ENCODE measurements at places on chromosomes 1 and 21.

DNA sequence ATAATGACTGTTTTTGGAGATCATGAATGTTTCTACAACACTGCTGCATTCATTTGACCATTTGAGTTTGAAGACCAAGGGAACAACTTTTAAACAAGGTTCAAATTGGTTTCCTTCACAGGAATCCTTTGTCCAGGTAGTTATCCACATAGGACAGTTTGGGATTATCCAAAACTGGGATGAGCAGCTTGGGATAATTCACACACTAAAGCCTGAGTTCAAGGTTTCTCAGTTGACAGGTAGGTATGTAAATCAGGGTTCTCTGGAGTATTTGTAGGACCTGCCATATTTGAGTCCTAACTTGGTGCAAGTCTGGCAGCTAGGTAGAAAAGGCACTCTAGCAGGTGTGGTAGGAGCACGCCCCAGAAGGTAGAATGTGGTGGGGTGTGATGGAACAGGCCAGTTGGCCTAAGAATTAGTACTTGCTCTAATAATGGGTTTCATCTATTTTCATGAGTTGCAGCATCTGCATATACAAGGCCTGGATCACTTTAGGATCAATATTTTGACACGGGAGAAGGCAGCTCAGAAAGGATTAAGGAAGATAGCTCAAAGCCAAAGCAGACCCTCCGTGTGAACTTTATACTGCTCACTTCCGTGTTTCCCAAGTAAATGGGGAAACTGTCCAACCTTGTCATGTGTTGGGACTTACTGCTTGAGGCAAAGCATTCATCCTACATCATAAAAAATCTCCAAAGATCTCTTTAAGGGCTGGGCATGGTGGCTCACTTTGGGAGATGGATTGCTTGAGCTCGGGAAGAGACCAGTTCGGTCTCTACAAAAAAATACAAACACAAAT, 14.1 kb upstream of the RAB42 start:
- no peak for DNase-seq

GRCh38 chr1:57421806-57422205, 2.1 kb downstream of the DAB1 start:
- no peak for DNase-seq

DNA sequence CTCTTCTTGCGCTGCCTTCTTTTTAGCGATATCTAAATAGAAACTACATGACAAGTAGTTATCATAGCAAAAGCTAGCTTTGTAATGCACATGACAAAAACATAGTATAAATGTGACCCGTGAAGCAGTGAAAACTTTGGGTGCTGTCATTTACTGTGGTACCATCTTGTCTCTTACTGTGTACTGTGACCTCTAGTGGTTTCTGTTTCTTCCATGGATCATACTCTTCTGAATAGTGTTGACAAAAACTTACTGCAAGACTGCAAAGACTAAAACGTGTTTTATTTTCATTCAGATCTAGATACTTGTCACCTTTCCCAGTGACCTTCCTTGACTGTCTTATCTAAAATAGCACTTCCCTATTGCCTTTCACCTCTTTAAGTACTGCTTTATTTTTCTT, 6.1 kb downstream of the RLF start:
- DNase-seq = no peak

GRCh38 chr1:210715072-210715471, 386.4 kb downstream of the HHAT start:
- no peak for DNase-seq

DNA sequence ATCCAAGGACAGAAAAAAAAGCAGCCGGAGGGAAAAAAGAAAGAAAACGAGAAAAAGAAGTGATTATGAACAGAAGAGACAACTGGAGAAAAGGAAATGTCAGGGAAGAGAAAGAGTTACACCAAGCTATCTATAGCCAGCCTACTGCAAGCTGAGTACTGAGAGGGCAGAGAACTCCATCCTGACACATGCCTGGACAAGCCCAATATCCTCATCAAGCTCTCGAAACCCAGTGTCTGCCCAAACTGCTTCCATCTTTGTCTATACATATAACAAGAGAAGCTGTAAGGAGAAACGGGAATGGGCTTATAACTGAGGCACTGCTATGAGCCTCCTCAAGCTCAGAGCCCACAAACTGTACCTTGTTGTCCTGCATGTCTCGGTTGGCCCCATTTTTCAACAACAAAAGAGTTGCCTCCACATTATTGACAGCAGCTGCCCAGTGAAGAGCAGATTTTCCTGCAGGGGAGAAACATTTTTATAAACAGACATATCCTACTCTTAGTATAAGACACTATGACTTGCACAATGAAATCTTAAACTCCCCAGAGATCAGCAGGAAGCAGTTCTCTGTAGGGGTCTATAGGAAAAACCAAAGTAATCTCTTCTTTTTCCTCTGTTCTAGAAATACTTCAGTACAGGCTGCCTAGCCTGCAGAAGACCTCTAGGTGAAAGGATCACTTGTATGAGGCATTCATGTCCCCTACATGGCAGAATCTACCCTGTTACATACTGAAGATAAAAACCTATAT, 21.2 kb upstream of the ADAM30 start:
- no peak for DNase-seq

DNA sequence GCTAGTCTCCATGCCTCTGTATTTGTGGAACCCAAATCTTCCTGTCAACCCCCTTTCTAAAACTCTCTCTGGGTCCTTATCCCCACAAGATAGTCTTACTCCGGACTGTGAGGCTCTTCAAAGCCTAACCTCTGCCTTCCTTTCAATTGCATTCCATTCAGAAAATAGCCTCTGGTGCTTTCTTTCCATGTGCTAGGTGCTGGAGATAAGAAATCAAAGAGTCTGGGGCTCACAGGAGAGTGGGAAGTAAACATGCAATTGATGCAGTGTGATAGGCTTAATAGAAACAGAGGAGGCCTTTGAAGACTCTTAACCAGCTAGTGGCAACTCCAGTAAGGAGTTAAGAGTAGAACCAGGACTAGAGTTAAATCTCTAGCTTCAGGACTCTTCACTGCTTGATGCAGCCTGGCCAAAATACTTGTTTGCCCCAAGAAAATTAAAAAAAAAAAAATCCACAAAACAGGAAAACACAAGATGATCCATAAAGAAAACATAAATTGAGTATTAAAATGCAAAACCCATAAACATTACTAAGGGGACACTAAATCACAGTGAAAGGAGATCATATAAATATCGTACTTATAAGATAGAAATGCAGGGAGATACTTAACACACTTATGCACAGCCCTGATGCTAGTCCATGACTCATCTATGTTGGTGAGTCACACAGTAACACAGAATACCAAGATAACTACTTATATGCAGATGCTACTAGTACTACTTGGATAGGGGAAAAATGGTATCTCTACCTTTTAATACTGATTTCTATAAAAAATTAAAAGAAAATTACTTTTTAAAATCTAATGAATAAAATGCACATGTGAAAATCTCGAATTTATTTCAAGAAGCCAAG, 341.5 kb downstream of the KCNH1 start:
- no peak for DNase-seq

- DNase-seq = no peak
Measured at GRCh38 chr1:58857680-58858673, 74.1 kb upstream of the JUN start.

DNA sequence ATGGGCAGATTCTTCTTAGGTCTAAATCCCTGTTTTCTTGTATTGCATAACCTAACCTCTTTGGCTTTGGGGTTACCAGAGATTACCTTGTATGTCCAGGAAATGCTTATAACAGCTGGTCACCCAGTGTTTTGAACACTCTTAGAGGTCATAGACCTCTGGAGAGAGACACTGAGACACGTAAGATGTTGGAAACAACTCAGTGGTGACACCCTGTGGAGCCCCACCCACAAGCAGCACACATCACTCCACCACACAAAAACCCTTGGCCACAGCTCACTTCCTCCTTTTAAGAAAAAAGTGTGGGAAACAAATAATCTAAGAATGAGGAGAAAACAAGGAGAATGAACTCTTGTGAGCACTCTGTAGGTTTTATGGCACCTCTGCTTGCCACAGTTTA, 26.3 kb upstream of the CYP4B1 start:
- DNase-seq = no peak

Measured in NCI-H1092 (cell line).